ENCODE measurements at places on chromosomes 13 and 19.

GRCh38 chr13:33349288-33349985 is 63.9 kb upstream of the STARD13 start:
- no peak for DNase-seq

GRCh38 chr13:36242761-36243160 is 28.4 kb upstream of the SOHLH2 start:
- DNase-seq: no peak

DNA sequence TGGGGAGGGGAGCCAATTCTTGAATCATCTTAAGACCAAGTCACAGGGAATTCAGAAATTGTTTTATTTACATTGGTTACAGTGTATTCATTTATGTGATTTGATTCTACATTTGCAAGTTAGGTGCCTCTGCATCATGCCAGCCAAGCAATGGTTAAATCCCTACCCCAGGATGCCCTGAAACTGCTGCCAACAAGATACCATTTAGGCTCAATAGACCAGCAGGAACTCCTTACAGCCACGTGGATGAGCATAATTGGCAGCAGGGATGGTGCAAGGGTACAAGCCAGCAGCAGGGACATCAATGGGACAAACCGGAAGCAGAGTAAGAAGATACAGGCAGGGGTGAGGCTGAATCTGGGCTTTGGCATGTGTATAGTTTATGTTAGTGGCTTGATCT is 72.4 kb upstream of the NBEA start:
- DNase-seq: no peak

DNA sequence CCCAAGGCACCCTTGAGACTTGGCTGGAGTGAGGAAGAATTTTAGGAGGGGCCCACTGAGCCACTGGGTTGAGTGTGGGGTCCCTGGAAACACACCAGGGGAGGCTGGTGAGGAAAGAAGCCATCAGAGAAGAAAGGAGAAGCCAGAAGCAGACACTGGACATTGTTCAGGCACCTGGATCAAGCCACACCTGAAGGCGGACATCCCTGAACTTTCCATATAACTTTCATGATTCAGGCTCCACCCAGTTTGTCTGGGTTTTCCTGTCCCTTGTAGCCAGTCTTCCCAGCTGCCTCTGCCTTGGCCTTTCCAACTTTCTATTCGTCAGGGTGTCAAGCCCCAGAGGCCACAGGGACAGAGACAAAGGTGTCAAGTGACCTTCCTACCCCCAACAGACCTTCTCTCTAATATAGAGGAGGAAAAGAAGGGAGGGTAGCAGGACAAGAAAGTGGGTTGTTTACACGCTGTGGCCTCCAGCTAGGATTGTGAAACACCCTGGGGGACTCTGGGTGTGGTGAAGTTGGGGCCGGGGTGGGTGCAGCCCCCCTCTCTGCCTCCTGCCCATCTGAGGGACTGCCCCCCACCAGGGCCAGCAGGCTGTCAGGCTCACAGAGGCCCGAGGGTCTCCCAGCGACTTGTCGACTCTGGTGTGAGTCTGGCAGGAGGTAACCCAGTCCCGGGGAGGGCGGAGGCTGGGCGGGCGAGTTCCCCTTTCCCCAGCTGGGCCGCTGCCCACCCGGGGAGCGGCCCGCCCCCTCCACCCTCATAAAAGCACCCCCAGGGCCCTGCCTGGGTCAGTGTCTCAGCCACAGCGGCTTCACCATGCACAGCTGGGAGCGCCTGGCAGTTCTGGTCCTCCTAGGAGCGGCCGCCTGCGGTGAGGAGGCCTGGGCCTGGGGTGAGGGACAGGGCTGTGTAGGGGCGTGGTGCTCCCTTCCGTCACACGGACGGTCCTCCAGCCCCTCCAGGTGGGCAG is at the start of gene CFD:
Gene CFD, plus strand, starts transcription at position 797 of the 976 bp plus-strand sequence. Its CDS starts 26 bp downstream, at position 823.
- DNase-seq: no peak

DNA sequence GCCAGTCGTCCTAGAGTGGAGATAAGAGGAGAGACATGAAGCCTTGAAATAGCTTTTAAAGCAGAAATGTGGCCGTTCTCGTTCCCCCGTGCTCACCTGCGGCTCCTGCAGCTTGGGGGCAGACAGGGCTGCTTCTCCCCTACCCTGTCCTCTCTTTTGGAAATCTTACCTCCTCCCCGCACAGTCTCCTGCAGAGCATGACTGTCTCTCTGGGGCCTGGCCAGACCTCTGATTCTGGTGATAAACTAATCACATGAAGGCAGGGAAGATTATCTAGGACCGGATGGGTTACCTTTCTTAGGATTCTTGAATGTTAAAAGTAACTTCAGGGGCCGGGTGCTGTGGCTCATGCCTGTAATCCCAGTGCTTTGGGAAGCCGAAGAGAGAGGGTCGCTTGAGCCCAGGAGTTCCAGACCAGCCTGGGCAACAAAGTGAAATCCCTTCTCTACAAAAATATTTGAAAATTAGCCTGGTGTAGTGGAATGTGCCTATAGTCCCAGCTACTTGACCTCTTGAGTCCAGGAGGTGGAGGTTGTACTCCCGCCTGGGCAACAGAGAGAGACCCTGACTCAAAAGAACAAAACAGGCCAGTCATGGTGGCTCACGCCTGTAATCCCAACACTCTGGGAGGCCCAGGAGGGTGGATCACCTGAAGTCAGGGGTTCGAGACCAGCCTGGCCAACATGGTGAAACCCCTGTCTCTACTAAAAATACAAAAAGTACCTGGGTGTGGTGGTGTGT is 8.1 kb downstream of the CEBPA start:
- DNase-seq: no peak

DNA sequence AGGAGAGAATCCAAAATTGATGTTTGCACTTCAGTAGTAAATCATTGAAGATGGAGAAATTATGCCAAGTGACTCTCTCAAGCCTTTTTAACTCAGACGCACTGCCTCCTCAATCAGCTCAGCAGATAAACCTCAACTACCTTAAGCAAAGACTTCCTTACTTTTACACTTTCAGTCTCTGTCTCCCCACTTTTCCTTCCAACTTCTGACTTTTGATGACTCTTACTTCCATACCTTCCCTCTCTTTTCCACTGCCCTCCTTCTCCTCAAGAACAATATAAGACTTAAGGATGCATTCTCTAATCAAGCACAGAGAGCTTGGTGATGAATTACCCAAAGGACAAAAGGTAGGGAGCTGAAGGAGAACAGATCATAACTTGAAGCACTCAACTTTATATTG is 4.8 kb upstream of the DACH1 start:
- DNase-seq: no peak

- DNase-seq: no peak
These were observed 280.0 kb downstream of the SHISA2 start for GRCh38 chr13:25771641-25772478.

- DNase-seq: no peak
These were observed 1.7 kb downstream of the DPY19L3 start for GRCh38 chr19:32407004-32407992.

- DNase-seq: no peak
These were observed 71.7 kb upstream of the WASF3 start for GRCh38 chr13:26485786-26486185.

DNA sequence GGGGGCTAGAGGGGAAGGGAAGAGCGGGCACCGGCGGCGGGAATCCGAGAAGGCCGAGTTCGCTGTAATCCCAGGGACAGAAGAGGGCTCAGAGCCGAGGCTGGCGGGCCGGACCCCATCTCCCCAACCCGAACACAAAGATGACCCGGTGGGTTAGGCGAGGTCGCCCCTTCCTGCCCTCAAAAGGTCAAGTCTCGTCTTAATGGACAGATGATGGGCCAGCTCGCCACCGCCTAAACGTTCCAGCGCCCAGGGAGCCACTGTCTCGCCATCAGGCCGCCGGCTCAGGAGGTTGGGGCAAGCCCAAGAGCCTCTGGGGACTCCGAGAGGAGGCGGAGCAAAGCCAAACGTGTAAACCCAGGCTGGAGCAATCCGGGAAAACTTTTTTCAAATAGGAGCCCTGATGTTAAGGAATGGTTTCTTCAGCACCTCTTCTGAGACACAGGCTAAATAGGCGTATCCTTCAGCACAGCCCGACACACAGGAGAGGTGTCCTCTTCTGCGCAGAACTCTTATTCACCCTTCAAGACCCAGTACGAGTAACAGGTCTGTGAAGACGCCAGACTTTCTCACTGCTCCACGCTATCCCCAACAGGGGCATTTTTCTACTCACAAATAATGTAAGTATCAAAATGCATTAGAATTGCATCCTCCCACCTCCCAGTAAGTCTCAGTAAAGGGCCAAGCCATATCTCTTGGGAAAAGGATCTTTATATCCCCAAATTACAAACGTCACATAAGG is 6.3 kb upstream of the POU4F1 start:
- DNase-seq: no peak

DNA sequence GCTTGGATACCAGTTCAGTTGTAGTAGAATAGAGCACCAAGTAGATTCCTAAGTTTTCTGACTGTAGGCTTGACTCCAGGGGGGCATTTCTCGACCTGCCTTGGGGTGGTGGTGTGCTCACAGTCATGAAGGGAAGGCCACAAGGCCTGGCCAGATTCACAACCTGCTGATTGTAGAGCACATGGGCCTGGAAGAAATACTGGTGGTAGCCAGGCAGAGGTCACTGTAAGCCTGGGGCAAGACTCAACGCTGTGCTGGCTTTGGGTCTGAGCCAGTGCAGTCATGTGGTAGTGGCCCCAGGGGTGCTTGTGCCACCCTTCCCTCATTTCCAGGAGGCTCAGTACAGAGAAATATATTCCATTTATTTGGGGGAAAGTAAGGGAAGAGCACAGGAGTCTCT is 832.3 kb upstream of the SLC10A2 start:
- DNase-seq: no peak

DNA sequence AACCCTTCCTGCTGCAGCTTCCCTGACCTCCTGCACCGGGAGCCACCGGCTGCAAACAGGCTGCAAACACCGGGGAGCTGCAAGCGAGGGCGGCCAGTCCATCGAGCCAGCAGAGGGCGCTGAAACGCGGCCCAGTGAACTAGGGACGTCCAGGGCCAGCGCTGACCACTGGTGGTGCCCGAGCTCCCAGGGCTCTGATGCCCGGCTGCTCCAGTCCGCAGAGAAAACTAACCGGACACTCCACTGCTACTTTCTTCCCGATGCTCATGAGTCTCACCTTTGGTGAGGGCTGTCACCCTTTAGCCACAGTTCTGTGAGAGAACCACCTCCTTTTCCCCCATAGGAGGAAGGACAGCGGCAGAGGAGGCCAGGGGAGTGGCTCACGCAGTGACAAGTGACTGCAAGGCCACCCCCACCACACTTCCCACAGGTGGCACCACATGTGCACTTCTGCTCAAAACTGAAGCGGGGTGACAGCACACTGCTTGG is 82.8 kb upstream of the MTIF3 start:
- peak; percentile 40 for DNase-seq

- DNase-seq: no peak
These were observed 10.6 kb downstream of the DAND5 start for GRCh38 chr19:12979974-12980373.

DNA sequence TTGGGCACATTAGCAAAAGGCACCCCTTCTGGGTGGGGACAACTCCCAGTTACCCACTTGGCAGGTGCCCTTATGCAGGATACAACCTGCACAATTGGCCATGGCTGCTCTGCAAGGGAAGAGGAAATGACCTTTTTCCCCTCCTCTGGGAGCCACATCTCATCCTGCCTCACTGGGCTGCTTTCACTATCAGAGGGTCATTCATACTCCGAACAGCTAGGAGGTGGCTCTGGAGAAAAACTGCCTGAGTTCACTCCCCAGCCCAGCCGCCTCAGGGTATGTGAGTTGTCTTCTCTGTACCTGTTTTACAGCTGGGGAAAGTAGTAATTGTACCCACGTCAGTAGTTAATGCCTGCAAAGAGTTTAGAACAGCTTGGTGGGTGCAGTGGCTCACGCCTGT is 7.1 kb upstream of the ACTN4 start:
- DNase-seq: no peak

GRCh38 chr19:38845374-38846024 is 4.3 kb downstream of the HNRNPL start:
- DNase-seq: no peak

DNA sequence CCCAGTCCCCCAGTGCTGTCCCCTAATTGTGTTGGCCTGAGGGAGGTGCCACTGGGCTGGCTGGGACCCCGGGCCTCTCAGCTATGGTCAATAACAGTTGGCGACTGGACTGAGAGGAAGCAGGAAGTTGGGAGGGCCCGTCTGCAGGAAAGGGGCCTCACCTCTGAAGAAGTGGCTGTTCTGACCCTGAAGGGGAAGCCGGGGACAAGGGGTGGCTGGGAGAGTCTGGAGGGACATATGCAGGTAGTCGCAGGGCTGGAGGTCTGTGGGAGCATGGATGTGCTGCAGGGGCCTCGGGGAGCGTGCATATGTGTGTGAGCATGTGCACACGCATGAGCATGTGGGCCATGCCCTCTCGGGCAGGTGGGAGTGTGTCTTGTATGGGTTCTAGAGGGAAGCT is 5.9 kb downstream of the PKN1 start:
- DNase-seq: no peak

DNA sequence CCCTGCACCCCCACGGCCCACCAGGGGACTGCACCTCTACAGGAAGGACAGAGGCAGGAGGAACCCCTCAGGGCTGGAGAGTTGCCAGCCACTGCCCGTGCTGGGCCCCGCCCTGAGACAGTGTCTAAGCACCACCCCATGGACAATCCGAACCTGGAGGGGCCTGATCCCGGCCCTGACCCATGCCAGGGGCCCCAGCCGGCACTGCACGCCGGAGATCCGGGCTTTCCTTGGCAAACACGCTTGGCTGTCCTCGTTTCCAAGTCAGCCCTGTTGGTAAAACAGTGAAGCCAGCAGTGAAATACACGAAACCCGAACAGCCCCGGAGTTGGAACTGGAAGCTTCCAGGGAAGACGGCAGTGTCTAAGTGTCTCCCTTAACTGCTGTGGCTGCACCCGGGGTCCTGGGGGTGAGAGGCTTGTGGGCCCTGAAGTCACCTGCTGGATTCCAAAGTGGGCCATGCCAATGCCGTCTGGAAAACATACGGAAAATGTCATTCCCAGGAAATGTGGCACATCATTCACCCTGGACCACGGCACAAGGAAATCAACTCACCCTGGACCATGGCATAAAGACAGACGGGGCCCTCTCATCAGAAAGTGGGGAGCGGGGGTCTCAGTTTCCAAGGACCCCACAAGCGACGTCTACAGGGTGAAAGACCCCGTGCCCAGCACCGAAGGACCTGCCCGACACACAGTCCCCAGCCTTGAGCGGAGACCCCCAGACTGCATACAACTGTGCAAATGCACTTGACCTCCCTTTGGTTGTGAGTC is 30.9 kb downstream of the RASA3 start:
- DNase-seq: no peak

DNA sequence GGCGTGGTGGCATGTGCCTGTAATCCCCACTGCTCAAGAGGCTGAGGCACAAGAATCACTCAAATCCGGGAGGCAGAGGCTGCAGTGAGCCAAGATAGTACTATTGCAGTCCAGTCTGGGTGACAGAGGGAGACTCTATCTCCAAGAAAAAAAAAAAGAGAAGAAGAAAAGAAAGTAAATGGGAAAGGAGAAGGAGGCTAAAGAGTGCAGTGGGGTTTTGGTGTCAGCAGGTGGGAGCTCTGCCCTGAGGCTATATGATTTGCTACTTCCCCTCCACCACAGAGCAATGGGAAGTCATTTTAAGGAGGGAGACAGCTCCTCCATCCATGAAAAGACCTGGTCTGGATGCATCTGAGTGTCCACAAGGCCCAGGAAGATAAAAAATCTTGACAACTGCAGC is 23.1 kb downstream of the UNC13A start:
- no peak for DNase-seq

All from GM04504 (cell line).